ENCODE measurements at places on chromosomes 2 and 18.

DNA sequence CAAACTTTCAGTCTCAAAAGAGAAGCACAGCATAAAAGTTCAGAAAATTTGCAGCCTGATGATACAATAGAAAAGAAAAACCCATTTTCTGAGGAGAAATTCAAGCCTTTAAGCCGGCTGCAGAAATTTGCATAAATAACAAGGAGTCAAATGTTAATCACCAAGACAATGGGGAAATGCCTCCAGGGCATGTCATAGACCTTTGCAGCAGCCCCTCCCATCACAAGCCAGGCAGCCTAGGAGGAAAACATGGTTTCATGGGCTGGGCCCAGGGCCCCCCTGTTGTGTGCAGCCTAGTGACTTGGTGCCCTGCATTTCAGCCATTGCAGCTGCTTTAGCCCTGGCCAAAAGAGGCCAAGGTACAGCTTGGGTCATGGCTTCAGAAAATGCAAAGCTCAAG lies 54.1 kb upstream of the CAVIN2 start:
- no peak for DNase-seq

DNA sequence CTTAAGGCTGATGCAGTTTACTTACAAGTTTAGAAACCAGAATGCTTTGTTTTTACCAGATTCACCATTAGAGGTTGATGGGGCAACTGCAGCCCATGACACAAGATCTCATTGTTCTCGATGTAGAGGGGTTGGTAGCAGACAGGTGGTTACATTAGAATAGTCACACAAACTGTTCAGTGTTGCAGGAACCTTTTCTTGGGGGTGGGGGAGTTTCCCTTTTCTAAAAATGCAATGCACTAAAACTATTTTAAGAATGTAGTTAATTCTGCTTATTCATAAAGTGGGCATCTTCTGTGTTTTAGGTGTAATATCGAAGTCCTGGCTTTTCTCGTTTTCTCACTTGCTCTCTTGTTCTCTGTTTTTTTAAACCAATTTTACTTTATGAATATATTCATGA lies 99.4 kb upstream of the IL1R2 start:
- DNase-seq = no peak

GRCh38 chr2:140526575-140526974 lies 1604.2 kb downstream of the LRP1B start:
- DNase-seq = no peak

GRCh38 chr2:224031358-224031970 lies 7.6 kb downstream of the SERPINE2 start:
- no peak for DNase-seq

DNA sequence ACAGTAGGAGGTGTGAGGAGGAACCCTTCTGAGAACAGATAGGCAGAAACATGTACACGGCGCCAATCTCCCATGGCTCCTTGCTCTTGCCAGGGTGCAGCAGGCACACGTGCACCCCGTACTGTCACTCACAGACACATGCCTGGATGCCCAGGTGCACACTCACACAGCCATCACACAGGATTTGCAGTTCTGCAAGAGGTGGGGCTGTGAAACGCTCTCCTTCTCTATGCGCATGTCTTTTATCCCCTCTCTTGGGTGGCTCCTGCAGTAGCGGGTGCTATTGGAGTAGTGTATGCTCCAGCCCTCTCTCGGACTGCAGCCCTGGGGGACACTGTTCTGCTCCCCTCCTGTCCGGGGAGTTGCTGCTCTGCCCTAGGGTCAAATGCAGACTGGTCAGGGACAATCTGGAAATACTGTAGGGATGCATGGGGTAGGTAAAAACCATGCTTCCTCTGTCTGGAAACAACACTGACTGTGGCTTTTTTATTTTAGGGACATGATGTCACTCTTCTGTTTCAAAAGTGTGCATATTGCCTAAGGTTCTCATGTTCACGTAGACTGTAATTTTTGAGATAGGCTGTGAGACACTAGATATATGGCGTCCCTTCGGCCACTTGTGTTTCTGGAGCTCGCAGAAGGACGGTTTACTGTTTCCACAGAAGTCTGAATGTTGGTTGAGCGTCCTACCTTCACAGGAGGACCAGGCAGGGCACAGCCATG lies 118.5 kb downstream of the PRKCE start:
- DNase-seq = no peak

GRCh38 chr18:49949951-49950395 lies 136.6 kb upstream of the ACAA2 start:
- no peak for DNase-seq

DNA sequence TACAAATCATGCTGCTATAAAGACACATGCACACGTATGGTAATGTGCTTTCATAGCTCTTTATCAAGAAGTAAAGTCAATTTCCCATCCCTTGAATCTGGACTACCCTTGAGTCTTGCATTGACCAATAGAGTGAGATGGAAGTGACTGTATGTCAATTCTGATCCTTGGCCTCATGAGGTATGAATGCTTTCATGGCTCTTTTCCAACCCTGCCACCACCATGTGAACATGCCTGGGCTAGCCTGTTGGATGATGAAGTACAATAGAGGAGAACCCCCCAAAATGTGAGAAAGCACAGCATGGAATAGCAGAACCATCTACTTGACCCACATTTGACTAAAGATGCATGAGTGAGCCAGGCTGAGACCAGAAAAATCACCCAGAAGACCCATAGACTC lies 237.0 kb downstream of the NYAP2 start:
- no peak for DNase-seq

- DNase-seq = no peak
Measured at GRCh38 chr2:84388921-84389490, 70.1 kb downstream of the SUCLG1 start.

- DNase-seq = no peak
Measured at GRCh38 chr2:220117025-220117424, 489.6 kb downstream of the SLC4A3 start.

GRCh38 chr2:27904405-27904665 lies 13.8 kb downstream of the BABAM2 start:
- no peak for DNase-seq

DNA sequence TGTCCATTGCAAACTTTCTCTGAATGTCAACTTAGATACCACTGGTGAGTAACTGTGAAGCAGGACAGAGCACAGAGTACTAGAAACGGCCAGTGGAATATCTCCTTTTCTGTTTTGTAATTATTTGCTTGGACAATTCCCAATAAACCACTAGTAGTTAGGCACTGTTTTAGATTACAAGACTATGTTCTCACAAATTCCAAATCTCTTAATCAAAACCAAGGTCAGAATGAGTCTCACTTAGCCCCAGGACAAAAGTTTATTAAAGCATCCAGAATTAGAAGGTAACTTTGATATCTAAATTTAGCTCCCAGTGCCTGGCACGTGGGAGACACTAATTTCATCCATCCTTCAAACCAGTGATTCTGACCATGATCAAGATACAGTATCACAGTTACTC lies 89.0 kb downstream of the ZNF521 start:
- peak; percentile 55 for DNase-seq

GRCh38 chr2:24375349-24376087 lies 15.2 kb upstream of the ITSN2 start:
- no peak for DNase-seq

DNA sequence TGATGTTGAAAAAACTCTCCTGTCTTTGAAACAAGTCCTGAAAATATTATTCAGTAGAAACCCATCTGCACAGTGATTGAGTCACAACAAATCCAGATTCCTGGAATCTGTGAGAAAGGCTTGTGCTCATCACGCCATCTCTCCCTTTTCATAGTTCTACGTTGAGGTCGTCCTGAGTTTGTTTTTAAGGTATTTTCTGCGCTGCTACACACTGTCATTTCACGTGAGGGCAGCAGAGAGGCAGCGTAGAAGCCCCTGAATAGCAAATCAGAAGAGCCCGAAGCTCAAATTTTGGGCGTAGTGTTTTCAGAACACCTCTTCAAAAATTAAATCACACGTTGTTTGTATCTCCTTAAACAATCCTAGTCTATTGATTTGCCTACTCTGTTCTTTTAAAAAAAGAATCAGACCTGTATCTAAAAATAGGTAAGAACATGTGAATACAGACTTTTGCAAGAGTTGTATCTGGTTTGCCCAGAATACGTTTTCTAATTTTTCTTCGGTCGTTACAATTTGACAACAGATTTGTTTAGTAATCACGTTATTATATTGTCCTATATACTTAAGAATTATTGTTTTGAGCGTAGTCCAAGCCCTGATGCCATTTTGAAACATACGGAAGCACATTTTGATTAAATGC lies 61.6 kb upstream of the SLC38A11 start:
- peak; percentile 61 for DNase-seq

- DNase-seq = no peak
Measured at GRCh38 chr2:233007739-233008138, 5.3 kb downstream of the NGEF start.

DNA sequence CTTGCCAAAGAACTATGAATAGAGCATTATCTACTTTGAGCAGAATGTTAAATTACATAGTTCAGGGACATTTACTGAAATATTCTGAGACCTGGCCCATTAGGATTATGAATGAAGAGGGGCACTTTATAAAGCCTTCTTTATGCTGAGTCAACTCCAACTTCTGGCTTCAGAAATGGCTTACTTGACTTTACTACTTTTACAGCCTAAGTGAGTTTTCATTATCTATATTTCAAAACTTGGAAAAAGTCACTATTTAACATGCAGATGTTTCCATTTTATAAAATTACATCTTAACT lies 37.7 kb downstream of the SESTD1 start:
- DNase-seq = no peak

GRCh38 chr2:39486071-39486470 lies 49.0 kb upstream of the MAP4K3 start:
- no peak for DNase-seq

GRCh38 chr18:3329872-3330271 lies 67.9 kb downstream of the MYL12B start:
- DNase-seq = no peak

DNA sequence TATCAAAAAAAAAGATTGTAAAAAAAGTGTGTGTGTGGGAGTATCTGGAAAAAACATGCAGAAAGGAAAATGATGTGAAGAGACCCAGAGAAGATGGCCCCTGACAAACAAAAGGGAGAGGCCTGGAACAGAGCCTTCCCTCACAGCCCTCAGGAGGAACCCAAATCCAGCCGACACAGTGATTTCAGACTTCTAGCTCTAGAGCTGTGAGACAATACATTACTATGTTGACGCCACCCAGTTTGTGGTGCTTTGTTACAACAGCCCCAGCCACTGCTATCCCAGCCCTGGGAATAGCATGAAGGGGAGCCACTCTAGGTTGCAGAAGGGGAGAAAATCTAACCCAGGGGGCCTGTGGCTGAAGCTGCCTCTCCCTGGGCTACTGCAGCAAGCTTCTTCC lies 59.0 kb upstream of the ZBTB7C start:
- peak; percentile 26 for DNase-seq

DNA sequence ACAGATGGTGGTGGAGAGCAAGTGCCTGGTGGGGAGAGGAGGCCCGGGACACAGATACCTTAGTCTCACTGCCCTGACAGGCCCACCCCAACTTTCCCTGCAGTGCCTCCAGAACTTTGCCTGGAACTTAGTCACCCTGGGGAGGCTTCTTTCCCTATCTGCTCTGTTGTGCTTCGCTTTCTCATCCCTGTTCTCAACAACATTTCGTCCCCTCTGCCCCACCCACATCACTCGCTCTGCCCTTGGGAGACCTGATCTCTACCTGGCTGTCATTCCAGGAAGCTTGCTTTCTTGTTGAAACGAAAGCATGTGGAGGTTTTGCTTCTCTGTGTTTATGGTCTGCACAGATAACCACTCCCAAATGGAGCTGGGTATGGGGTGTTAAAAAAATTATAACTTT lies 93.8 kb downstream of the PRKCE start:
- DNase-seq = no peak

DNA sequence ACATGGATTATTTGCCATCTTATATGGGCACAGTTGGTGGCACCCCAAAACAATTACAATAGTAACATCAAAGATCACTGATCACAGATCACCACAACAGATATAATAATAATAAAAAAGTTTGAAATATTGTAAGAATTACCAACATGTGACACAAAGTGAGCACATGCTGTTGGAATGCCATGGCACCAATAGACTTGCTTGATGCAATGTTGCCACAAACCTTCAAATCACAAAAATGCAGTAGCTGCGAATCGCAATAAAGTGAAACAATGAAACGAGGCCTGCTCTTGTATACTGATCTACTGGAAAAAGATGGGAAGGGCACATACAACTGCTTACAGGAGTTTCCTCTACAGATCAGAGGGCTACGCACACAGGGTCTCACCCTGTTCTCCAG lies 32.2 kb upstream of the AMMECR1L start:
- no peak for DNase-seq

DNA sequence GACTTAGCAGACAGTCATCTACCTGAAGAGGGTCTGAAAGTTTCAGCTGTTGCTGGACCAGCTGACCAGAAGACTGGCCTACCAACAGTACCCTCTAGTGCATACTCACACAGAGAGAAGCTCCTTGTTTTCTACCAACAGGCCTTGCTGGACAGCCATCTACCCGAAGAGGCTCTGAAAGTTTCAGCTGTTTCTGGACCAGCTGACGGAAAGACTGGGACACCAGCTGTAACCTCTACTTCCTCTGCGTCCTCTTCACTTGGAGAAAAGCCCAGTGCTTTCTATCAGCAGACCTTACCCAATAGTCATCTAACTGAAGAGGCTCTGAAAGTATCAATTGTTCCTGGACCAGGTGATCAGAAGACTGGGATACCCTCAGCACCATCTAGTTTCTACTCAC lies 63.2 kb downstream of the ALMS1 start:
- DNase-seq = no peak

GRCh38 chr2:207516206-207516605 lies 13.6 kb upstream of the CREB1 start:
- DNase-seq = peak; percentile 13

GRCh38 chr2:19796035-19796695 lies 105.6 kb downstream of the TTC32 start:
- peak; percentile 84 for DNase-seq

GRCh38 chr2:26692279-26692896 lies at the start of gene KCNK3:
KCNK3 (plus strand) TSS chr2:26692722; CDS start chr2:26692876, 154 bp downstream.
- peak; percentile 90 for DNase-seq

GRCh38 chr2:11481789-11482472 lies 16.0 kb upstream of the E2F6 start:
- no peak for DNase-seq

DNA sequence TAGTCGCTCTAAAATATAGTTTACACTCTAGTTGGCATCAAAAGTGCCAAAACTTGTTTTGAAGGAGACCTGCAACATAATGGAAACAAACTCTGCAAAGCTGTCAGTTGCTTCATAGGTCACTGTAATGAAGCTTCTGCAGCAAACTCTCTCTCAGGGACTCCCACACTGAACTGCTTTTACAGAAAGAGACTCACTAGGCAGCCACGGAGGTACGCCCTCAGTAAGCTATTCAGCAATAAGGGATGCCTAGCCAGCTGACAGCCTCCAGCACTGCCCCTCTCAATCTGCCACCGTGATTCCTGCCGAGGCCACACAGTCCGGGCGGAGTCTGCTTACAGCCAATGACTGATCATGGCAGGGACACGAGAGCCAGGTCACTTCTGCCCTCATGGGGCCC lies 51.1 kb downstream of the COLEC12 start:
- no peak for DNase-seq

GRCh38 chr18:37987901-37988300 lies 422.3 kb upstream of the CELF4 start:
- DNase-seq = no peak

DNA sequence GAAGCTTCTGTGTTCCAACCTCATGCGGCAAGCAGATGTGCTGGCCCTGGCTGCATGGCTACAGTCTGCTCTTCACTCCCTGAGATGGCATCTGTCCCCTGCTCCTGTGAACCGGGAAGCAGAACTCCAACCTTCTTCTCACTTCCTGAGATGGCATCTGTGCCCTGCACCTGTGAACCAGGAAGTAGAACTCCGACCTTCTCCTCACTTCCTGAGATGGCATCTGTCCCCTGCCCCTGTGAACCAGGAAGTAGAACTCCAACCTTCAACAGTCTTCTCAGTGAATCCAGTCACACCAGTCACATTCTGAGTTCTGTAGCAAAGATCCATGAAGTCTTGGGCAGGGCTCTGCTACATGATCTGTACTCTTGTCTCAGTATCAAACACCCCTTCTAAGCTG lies 887.2 kb upstream of the KLHL29 start:
- no peak for DNase-seq

Data from AG20443 (cell line).